ENCODE measurements at places on chromosomes 11 and 22. TPM values are rescaled to one million over a fixed set of nuclear protein-coding genes. Genes with fewer than 3 reads are reported as not detected.

Gene LRRC56
- total RNA-seq: 1.8 TPM

Gene SPTBN2
- 37.8 TPM for total RNA-seq

Gene KLHL35
- 0.97 TPM for total RNA-seq

Gene SCN4B
- total RNA-seq: 0.69 TPM

Gene AQP11
- total RNA-seq: 0.92 TPM
